Activated T-cell treated with anti-CD3 and anti-CD28 coated beads for 1 hour (primary cell): ENCODE measurements at places on chromosomes 12 and 14.

- DNase-seq = no peak
Observed at GRCh38 chr14:58243790-58244555, 670 bp upstream of the PSMA3 start.

GRCh38 chr12:46958053-46958452, 121.4 kb upstream of the PCED1B start:
- DNase-seq = no peak

DNA sequence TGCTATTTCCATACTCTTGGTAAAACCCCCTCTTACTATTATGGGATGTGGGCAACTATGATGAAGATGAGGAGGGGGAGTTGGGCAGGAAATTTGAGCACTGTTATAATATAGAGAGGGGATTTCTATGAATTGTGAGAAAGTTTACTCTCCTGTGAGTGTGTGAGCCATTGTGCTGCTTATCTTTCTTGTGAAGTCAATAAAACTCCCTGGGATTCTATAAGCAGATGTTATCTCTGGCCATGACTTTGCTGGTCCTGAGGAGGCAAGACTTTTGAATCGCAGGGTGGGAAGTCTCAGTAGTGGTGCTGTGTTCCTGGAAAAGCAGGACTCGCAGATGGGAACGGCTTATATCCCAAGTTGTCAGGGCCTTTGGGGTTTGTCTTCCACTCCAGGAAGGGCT, 62.2 kb downstream of the EMP1 start:
- DNase-seq = no peak

- DNase-seq = no peak
Observed at GRCh38 chr12:87425942-87426554, 603.2 kb downstream of the C12orf50 start.

- DNase-seq = no peak
Observed at GRCh38 chr14:56452940-56453339, 126.7 kb upstream of the TMEM260 start.

DNA sequence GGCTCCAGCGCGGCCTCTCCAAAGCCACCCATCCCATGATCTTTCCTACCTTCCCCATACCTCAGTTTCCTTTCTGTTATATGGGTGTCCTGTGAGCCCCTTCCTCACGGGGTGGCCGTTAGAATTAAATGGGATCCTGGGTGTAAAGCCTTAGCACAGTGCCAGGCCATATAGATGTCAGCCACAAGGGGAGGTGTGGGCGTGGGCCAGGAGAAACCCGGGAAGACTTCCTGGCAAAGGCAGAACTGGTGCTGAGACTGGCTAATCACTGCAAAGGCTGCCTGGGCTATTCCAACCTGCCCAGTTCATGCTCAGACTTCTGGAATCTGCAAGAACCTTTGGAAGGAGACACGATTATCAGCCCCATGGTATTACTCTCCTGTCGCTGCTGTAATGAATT, 11.0 kb upstream of the NCOR2 start:
- DNase-seq = no peak

GRCh38 chr12:64955746-64956145, 131.3 kb downstream of the TBC1D30 start:
- DNase-seq = no peak

DNA sequence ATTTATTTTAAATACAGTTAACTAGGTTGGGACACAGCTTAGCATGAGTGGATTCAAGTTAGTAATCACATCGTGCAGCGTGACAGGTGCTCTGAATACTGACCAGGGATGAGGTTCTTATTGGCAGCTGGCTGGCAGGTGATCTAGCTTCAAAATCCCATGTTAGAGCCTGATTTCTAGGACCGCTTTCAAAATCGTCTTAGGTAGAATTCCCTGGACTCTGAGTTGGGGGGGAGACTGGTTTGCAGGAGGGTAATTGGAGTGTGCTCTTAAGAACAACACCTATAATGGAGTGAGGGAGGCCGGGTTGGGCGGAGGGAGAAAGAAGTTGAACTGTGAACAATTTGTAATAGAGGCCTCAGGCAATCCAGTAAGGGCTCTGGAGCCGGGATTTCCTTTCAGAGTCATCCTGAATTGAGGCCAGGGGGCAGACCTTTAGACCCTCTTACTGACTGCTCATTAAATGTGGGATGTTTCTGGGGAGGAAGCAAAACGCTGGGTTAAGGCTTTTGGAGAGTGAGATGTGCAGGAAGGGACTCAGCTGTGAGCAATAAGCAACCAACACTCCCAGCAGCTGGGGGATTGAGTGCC, 874 bp upstream of the YARS2 start:
- no peak for DNase-seq

DNA sequence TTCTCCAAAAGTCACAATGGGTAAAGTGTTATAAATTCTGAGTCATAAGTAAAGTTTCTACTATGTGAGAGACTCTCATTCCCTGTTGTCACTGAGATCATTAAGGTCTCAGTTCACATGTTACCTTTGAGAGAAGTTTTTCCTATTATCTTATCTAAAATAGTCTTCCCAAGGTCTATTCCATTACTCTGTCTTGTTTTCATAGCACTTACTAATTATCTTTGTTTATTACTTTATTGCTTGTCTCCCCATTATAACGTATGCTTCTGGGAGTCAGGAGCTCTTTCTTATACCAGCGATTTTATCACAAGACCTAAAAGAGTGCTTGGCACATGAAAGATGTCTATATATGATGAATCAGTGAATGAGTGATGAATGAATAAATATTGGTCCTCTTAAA, 1001.9 kb downstream of the DIO2 start:
- DNase-seq = no peak
